ENCODE measurements at places on chromosomes 7 and 10. TPM values are rescaled to one million over a fixed set of nuclear protein-coding genes. Genes with fewer than 3 reads are reported as not detected.

Gene TDRD1
- total RNA-seq: 0.62 TPM

Gene FZD8
- total RNA-seq: 20.2 TPM

Gene BMI1
- total RNA-seq: 61.3 TPM

Gene EPC1
- total RNA-seq: 22.0 TPM

Gene LMBR1
- 59.7 TPM for total RNA-seq

Gene FFAR4
- not detected for total RNA-seq

Gene RBP3
- not detected for total RNA-seq

Gene WNT16
- total RNA-seq: 0.87 TPM

Gene SEMA3C
- total RNA-seq: 345 TPM

Gene ITGA8
- total RNA-seq: 1.1 TPM

Gene OR6V1
- not detected for total RNA-seq

Gene PSD
- total RNA-seq: 3.9 TPM

Gene WDR86
- total RNA-seq: not detected

Gene TAS2R41
- not detected for total RNA-seq

Gene NFKB2
- total RNA-seq: 12.8 TPM

Gene TUBAL3
- not detected for total RNA-seq

Gene CLCN1
- total RNA-seq: not detected

Gene CTAGE8
- total RNA-seq: 0.44 TPM

Gene AKR1C3
- 26.7 TPM for total RNA-seq

Gene SVIL
- 10.5 TPM for total RNA-seq

Gene PRLHR
- total RNA-seq: not detected

Gene CADPS2
- total RNA-seq: 21.6 TPM

Gene SEMA3A
- total RNA-seq: 113 TPM

Gene TMEM140
- total RNA-seq: 6.2 TPM

Gene GDF2
- total RNA-seq: not detected

Gene ANLN
- 194 TPM for total RNA-seq

Gene FAM221A
- total RNA-seq: 2.0 TPM

Gene CYP3A5
- 4.8 TPM for total RNA-seq

All from uterine smooth muscle cell (primary cell).